ENCODE measurements at places on chromosomes 12 and 14. TPM values are rescaled to one million over a fixed set of nuclear protein-coding genes. Genes with fewer than 3 reads are reported as not detected.

Gene PLEKHA5
- polyA plus RNA-seq, result 17.2 TPM

Gene CIROP
- not detected for polyA plus RNA-seq

Gene LRTM2
- not detected for polyA plus RNA-seq

Gene FSCB
- not detected for polyA plus RNA-seq

Gene PIGH
- not detected for polyA plus RNA-seq

Gene CD9
- 60.6 TPM for polyA plus RNA-seq

Gene IPO4
- polyA plus RNA-seq, result 23.6 TPM

Gene LLPH
- 34.0 TPM for polyA plus RNA-seq

Gene WSCD2
- polyA plus RNA-seq, result 1.8 TPM

Gene MYO1A
- 0.05 TPM for polyA plus RNA-seq

Gene EFS
- 36.0 TPM for polyA plus RNA-seq

Gene TSHR
- 0.59 TPM for polyA plus RNA-seq

Gene ABCD2
- 0.04 TPM for polyA plus RNA-seq

Gene DIO3
- polyA plus RNA-seq, result 2.5 TPM

Gene STAC3
- 484 TPM for polyA plus RNA-seq

Gene KLRD1
- 0.61 TPM for polyA plus RNA-seq

Gene ADGRD1
- polyA plus RNA-seq, result not detected

Gene LGR5
- 18.3 TPM for polyA plus RNA-seq

Gene KRT75
- polyA plus RNA-seq, result not detected

Gene AQP6
- polyA plus RNA-seq, result 0.07 TPM

Gene TAS2R42
- polyA plus RNA-seq, result not detected

Gene CISTR
- not detected for polyA plus RNA-seq

Gene L2HGDH
- polyA plus RNA-seq, result 6.2 TPM

Gene HOXC4
- polyA plus RNA-seq, result not detected

Gene RD3L
- not detected for polyA plus RNA-seq

Gene GLT1D1
- polyA plus RNA-seq, result 1.8 TPM

Gene CLEC4E
- polyA plus RNA-seq, result 0.90 TPM

Gene PLCZ1
- not detected for polyA plus RNA-seq

Gene P2RX2
- not detected for polyA plus RNA-seq

Gene KCNK13
- polyA plus RNA-seq, result 0.19 TPM

Gene LBHD2
- not detected for polyA plus RNA-seq

Gene CLEC7A
- polyA plus RNA-seq, result 2.4 TPM

Gene KRT83
- not detected for polyA plus RNA-seq

Gene RTL1
- not detected for polyA plus RNA-seq

Gene PRDM4
- polyA plus RNA-seq, result 21.6 TPM

Gene FAM90A1
- 0.37 TPM for polyA plus RNA-seq

Gene RAPGEF3
- 10.0 TPM for polyA plus RNA-seq

Gene LRFN5
- 22.4 TPM for polyA plus RNA-seq

Gene CLEC1B
- polyA plus RNA-seq, result 0.36 TPM

Gene STXBP6
- polyA plus RNA-seq, result 22.8 TPM

Gene LRP1-AS
- polyA plus RNA-seq, result 0.88 TPM
